ENCODE measurements at places on chromosomes 16 and 17. TPM values are rescaled to one million over a fixed set of nuclear protein-coding genes. Genes with fewer than 3 reads are reported as not detected.

The DNAAF8 gene
- 0.17 TPM for total RNA-seq

The LGALS9B gene
- total RNA-seq: not detected

- DNase-seq: no peak
Measured at GRCh38 chr16:84633622-84634021, 14.7 kb upstream of the KLHL36 start.

DNA sequence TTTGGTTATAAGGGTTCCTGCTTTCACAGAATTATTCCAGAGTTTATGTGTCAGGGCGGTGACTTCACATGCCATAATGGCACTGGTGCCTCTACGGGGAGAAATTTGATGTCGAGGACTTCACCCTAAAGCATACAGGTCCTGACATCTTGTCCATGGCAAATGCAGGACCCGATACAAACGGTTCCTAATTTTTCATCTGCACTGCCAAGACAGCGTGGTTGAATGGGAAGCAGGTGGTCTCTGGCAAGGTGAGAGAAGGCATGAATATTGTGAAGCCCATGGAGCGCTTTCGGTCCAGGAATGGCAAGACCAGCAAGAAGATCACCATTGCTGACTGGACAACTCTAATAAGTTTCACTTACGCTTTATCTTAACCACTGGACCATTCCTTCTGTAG is 39.6 kb upstream of the CDRT4 start:
- DNase-seq: no peak

DNA sequence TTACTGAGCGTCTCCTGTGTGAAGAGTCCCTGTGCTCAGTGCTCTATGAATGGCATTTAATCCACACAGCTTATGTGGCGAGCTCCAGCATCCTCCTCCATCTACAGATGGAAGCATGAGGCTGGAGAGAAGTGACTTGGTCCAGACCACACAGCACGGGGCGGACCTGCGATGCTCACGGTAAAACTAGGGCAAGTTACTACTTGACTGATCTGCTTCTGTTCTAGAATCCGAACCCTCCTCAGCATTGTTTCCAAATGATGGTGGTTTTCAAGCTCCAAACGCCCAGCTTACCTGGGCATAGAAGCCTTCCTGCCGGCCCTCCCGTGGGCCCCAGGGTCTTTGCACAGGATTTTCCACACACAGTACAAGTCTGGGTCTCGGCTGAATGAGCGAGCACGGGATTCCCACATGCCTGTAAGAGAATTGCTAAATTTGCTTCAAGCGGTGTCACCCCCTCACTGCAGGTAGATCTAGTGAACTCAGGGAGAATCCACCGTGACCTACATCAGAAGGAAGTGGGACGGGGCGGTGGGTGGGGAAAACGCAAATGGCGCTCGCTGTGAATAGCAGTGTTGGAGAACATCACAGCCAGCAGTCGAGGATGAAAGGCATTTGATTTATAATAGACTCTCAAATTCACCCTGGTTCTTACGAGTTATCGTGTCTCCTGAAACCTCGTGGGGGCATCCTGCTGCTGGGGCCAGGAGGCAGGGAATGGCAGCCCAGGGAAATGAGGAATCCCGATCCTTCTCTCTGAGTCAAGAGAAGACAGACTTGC is 101.1 kb downstream of the CMIP start:
- DNase-seq: no peak

The QPRT gene
- 106 TPM for total RNA-seq

The CCNF gene
- total RNA-seq: 55.9 TPM

- no peak for DNase-seq
Measured at GRCh38 chr16:22252317-22252716, 44.9 kb upstream of the POLR3E start.

DNA sequence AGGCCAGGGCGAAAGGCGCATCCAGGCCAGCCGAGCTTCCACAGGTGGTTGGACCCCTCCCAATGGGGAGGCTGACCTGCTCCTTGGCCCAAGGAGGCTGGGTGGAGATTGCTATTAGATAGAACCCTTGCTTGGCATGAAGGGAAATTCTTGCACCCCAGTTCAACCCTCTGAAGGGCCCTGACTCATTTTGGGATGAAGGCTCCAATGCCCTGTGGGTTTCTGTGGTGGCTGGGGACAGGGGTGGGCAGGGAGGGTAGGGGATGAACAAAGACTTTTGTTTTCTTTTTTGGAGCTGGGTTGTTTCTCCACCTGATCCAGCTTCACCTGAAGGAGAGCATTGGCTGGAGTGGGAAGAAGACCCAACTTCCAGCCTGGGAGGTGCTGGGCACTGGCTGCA is 16.7 kb upstream of the TBX21 start:
- DNase-seq: no peak

The AOC3 gene
- total RNA-seq: 2.1 TPM

DNA sequence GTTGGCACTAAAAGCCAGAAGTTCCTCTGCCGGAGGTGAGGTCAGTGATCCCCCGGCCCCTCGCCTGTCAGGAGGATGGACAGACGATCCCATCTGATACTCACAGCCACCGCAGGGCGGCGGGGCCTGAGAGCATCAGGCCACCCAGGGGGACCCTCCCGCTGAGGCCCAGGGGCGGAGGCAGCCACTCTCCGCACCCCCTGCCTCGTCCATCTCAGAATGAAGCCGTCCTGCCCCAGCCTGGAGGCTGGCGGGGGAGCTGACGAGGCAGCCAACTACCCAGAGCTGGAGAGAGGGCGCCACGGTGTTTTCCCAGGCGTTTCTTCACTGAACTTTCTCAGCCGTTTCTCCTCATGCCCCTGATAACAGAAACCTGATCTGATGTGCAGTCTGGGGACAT is 22.6 kb downstream of the TPSD1 start:
- DNase-seq: no peak

- peak; percentile 68 for DNase-seq
Measured at GRCh38 chr16:19886073-19886941, 1.7 kb upstream of the GPRC5B start.

- no peak for DNase-seq
Measured at GRCh38 chr17:18004345-18004744, 31.7 kb downstream of the DRC3 start.

- no peak for DNase-seq
Measured at GRCh38 chr17:49495842-49496182, 719 bp downstream of the NGFR start.

GRCh38 chr17:38687286-38687685 is 12.5 kb upstream of the EPOP start:
- DNase-seq: no peak

The DUSP3 gene
- total RNA-seq: 21.2 TPM

- DNase-seq: no peak
Measured at GRCh38 chr16:71376465-71377157, 18.1 kb downstream of the CALB2 start.

GRCh38 chr16:20866145-20866772 is 33.9 kb downstream of the DCUN1D3 start:
- DNase-seq: no peak

The HSF4 gene
- not detected for total RNA-seq

DNA sequence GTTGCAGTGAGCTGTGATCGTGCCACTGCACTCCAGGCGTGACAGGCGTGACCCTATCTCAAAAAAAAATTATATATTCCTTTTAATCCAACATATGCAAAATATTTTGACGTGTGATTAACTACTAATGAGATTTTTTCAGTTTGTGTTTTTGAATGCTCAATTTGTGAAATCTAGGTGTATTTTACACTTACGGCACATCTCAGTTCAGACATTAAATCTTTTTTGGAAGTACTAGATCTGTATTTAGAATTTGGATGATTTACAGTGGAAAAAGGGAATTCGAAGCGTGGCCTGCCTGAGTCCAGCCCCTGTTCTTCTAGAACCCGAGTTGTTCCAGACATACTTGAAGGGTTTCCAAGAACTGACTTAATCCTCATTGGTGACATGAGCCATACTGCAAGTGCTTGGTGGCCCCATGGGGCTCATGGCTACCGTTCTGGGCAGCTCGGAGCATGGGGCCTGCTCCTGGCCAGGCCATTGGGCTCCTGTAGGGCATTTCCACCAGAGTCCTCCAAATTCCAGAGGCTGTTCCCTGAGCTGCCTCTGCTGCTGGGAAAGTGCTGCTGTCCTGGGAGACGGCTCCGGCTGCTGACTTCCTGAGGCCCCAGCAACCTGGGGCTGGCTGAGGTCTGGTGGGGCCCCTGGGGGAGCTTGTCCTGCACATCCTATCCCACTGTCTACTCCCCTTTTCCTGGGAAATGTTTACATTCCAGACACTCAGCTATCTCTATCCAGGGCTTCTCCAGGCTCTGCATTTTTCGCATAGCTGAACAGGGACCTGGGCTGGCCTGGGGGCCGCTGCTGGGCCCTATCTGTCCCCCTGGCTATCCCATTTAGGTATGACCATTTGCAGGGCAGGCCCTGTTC is 27.2 kb downstream of the LLGL2 start:
- DNase-seq: no peak

The RRAD gene
- total RNA-seq: not detected

DNA sequence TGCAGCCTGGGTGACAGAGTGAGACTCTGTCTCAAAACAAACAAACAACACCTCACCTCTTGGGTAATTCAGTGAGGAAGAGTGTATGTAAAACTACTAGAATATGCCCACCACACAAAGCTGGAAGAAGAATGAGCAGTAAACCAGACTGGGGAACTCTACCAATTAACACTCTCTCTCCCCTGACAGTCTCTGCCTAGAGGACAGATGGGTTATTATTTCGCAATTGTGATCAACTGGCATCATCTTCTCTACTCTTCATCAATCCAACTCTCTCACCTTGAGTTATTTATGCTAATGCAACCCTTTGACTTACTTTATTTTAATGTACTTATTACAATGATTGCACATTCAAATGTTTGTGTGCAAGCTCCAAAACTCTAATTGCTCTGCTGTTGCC is 205.6 kb downstream of the XYLT1 start:
- no peak for DNase-seq

- no peak for DNase-seq
Measured at GRCh38 chr17:49227436-49228261, 2.9 kb downstream of the PHOSPHO1 start.

DNA sequence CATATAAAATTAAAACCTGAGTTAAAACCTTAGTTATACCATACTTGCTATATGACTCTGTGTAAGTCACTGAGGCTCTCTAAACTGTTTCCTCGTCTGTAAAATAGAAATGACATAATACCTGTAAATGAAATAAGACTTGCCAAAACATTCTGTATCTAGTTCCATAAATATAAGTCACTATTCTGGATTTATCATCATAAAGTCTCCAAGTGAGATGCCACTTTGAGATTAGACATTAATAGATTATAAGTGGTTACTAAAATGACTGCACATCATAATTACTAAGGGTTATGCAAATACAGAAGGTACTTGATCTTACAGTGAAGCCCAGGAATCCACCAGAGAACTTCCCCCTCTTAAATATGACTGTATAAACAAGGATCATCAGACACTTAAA is 12.0 kb upstream of the BRIP1 start:
- DNase-seq: no peak

Data from H1 (cell line).